Esophagus squamous epithelium (tissue), 5 donors: ENCODE measurements at places on chromosomes 16 and 17.

DNA sequence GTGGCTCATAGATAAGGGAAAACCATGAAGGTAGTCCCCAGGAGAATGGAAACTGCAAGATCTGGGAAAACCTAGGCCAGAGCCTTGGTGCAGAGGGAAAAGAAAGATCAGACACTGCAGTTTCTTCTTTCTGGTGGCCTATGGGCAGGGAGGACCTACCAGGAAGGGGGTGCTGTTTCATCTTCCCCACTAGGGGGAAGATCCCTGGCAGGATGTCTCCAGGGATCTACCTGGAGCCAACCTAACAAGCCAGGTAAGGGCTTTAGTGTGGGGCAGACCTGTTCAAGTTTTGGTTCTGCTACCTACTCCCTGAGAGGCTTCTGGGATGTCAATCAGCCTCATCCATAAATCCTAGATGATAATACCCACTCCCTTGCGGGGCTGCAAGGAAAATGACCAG lies 21.4 kb downstream of the TOM1L2 start:
- no peak for DNase-seq

DNA sequence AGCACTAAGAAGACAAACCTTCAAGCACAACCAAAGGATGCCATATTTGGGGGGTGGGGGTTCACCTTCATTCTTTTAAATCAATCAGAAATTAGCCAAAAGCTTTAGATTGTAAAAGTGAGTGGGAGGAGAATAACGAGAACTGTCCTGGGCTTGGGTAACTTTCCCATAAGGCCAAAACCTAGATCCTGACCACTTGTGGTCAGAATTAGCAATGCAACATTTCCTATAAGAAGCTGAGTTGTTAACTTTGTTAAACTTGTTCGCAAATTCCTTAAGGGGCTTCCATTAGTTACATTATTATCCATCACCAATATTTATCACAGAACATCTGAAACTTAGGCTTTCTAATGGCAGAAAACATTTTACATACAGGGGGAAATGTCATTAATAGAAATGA lies 25.1 kb downstream of the STAT5B start:
- no peak for DNase-seq

DNA sequence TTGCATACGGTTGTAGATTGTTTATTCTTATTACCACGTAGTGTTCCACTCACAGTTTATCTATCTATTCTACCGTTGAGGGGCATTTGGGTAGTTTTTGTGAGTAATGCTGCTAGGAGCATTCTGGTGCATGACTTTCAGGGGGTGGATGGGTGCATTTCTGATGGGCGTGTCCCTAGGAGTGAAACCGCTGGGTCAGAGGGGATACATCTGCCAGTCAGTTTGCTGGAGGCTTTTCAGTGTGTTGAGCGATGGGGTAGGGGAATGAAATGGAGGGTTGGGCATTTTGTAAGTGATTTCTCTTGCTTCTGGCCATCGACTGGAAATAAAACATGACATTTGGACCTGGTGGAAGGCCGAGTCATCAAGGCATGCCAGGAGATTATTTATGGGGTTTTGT lies 17.0 kb upstream of the IRX3 start:
- no peak for DNase-seq

DNA sequence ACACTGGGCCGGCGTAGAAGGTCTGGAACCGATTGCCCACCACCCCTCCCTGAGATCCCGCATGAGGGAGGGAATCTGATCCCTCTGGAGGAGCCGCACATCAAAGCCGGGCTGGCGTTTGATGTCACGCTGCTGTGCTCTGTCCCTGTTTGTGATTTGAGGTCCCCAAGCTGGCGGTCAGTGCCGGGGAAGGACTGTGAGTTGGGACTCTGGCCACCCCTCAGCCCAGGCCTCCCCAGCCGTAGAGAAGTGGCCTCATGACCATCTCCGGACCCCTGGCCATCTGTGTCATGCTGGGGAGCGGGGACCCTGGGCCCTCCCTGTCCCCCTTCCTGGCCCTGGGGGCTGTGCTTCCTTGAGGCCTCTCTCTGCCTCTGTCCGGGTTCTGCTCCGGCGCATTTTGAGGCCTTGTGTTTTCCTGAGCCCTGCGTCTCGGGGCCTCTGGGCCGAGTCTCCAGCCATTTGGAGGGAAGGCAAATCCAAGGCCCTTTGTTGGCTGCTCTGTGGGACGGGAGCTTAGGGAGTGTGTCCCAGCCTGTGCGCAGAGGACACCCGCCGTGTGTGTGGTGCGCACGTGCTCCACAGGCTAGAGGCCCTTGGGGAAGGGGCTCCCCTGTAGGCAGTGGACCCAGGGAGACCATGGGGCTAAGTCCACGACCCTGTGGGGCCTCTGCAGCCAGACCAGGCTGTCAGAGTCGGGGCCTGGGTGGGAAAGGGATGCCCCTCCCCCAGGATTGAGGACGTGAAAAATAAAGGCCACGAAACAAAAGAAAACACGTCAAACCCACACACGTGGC lies 15.1 kb downstream of the ASPSCR1 start:
- no peak for DNase-seq

DNA sequence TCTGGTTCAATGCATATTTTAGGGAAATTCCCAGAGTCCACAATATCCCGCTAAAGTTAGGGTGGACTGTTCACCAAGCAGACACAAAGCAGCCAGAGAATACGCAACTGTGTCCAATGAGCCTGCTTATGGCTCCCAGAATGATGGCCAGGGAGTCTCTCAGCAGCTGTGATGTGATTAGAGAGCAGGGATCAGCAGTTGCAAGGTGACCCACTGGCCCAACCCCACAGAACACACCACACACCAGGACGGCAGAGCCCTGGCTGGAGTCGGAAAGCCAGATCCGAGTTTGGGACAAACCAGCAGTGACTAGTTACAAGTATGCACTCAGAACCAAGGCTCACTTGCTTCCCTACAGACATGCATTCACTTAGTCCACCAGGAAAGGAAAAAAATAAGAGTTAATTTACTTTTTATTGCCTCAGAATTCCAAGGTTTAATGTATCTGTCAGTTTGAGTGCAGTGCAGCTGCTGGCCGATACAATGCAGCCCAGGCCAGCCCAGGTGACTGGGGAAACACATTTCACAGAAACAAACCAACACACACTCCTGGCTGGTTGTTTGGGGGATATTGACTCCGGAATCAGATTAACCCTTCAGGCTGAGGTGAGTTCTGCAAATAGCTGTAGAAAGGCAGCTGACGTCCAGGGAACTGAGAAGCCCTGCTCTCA lies 121.7 kb downstream of the HIC1 start:
- DNase-seq = no peak

- DNase-seq = no peak
These were observed 38.8 kb downstream of the ERN1 start for GRCh38 chr17:64091116-64091515.

DNA sequence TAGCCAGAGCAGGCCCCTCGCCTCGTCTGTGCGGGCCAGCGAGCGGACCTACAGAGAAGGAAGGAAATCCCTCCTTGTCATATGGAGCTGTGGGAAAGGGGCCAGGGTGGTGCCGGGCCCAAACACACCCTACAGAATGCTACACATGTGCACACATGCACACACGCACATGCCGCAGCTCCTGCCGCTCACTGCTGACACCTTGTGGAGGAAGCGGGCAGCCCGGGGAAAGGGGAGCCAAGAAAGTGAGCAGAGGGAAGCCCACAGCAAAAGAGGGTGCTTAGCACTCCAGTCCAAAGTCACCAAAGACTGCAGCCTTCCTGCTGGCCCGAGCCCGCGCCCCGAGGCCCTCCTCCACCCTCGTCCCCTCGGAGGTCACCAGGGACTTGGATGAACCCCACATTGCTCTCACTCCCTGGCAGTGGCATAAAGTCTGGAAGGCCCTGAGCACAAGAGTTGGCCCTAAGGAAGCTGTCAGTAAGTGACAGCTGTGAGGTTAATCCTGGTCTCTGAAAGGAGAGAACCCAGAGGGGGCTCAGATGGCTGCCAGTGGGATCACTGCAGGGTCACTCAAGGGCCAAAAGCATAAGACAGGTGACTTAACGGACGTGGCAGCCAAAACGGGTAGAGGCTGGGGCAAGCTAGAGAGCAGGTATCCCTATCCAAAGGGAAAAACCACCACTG lies 68.2 kb downstream of the MYO18A start:
- no peak for DNase-seq

DNA sequence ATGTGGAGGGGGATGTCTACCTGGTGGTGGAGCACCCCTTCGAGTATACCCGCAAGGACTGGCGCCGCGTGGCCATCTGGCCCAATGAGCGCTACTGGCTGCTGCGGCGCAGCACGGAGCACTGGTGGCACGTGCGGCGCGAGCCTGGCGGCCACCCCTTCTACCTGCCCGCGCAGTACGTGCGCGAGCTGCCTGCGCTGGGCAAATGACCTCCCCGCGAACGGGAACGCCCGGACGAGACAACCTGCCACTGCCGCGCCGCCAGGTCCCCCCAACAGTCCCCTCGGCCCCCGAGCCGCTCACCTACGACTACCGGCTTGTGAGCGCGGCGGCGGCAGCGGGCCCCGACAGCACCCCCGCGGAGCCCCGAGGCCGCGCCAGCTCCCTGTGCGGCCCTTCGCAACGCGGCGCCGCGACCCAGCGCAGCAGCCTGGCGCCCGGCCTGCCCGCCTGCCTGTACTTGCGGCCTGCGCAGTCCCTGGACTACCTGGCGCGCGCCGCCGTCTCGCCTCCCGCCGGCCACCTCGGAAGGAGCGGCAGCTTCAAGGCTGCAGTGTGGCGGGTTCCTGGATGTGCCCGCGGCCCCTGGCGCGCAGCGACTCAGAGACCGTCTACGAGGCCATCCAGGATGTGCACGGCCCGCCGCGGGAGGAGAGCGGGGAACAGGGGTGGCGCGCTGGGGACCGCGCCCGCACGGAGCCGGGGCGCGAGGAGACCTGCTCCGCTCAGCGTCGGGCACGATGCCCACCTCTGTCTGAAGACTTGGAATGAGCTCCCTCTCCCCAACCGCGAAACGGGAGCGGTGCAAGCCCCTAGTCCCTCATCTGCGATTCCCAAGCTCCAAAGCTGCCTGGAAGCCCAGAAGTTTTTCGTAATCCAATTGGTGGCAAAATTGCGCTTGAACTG lies 48.7 kb upstream of the AMZ2 start:
- DNase-seq = no peak

DNA sequence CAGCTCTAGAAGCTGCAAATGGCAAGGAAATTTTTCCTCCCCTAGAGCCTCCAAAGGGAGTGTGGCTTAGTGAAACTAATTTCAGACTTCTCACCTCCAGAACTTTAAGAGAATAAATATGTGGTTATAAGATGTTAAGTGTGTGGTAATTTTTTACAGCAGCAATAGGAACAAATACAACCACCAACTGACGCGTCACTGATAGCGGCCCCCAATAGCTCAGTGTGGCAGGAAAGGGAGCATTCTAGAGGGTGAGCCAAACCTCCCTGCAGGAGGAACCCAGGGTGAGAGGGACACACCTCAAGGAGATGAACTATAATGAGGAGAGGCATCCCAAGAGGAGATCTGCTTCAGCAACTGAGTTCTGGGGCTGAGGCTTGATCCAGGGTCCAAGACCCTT lies 4.0 kb downstream of the CCL4 start:
- no peak for DNase-seq

DNA sequence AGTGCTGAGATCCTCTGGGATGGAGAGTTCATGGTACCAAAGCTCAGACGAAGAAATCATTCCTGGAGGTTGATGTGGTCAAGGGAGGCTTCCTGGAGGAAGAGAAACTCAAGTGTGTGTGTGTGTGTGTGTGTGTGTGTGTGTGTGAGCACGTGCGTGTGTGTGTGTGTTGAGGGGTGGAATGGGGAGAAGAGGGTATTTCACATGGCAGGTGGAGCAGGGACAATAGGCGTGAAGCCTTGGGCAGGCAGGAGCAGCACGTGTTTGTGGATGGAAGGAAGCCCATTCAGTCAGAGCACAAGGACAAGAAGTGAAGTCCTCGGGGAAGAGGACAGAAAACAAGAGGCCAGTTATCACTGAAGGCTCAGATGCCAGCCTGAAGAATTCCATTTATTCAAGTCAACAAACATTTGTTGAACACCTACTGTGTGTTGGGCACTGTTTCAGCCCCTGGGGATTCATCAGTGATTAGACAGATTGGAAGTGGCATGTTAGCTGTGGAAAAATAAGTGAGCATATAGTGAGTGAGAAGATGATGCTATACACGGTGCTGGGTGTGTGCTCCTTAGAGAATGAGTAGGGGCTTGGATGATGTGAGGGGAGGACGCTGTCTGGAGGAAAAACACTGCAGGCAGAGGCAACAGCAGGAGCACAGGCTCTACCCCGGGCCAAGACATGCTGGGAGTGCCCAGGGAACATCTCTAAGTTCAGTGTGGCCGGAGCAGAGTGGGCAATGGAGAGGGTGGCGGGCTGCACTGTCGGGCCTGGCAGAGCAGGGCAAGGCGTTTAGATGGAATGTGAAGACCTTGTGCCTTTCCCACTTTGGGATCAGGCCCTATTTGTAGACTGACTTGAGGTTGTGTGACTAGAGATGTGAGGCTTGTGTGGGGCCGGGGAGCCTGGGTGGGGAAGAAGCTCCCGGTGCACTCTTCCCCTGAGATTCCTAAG lies 267.1 kb downstream of the CBLN1 start:
- no peak for DNase-seq
